C1 segment of cervical spinal cord (tissue), 14 donors: ENCODE measurements at places on chromosomes 5 and 9.

GRCh38 chr5:170113522-170113900 lies 7.8 kb downstream of the FOXI1 start:
- DNase-seq, result no peak

DNA sequence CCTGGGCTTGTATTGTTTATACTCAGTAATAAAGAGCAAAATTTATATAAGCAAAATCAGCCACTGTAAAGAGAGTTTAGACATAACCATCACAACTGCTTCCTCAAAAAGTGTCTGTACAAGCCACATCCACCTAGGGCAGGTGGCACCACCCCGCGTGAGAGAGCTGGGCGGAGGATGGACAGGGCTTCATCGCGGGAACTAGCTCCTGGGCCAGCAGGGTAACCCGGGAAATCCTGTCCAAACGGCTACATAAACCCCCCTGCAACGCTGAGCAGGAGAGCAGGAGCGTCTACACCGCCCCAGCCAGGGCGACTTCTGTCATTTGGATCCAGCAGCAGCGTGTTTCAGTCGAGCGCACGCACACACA lies 1.3 kb downstream of the SLC6A3 start:
- no peak for DNase-seq

DNA sequence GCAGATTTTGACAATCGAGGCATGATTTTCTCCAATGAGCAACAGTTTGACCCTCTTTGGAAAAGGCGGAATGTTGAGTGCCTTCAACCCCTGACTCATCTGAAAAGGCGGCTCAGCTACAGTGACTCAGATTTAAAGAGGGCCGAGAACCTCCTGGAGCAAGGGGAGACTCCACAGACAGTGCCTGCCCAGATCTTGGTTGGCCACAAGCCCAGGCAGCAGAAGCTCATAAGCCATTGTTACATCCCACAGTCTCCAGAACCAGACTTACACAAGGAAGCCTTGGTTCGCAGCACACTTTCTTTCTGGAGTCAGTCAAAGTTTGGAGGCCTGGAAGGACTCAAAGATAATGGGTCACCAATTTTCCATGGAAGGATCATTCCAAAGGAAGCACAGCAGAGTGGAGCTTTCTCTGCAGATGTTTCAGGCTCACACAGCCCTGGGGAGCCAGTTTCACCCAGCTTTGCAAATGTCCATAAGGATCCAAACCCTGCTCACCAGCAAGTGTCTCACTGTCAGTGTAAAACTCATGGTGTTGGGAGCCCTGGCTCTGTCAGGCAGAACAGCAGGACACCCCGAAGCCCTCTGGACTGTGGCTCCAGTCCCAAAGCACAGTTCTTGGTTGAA lies 13.6 kb downstream of the PTPDC1 start:
- DNase-seq, result no peak

- DNase-seq, result no peak
Measured at GRCh38 chr5:56564541-56565282, 250.6 kb upstream of the MAP3K1 start.

DNA sequence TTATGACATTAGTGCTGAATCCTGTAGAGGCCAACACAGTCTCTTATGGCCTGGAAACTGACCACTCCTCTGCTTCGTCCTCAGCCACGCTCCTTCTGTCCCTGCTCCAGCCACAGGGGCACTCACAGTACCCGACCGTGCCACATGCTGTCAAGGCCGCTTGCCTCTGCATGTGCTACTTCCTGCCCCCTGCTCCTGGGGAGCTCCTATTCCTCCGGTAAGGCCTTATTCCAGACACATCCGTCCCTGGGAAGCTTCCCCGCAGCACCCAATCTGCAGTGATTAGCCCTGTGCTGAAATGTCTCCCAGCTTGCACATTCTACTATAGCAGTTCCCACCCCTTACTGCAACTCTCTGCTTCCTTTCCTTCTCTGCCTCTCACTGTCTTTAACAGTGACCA lies 187.5 kb downstream of the CRB2 start:
- DNase-seq, result no peak

DNA sequence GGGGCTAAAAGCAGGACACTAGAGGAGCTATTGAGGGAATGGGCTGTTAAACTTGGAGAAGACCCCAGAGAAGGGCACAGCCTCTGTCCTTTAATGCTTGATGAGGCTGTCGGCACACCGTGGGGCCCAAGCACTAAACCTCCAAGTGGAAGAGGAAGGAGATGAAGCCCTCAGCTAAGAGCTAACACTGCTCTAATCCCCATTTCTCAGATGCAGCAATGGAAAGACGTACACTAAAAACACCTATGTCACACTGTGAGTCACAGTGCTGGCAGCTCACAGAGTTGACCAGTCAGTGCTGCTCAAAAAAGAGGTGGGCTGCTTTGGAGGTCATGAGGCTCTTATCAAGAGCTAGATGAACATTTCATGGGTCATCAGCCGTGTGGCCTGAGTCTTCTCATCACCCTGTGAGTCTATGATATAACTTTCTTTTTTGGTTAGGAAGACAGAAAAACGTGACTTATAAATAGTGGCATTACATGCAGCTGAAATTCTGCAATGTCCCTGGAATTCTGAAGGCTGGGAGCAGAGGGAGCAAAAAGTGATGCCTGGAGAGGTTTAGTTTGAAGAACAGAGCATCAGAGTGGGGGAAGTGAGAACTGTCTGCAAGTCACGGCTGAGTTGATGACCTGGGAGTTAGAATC lies 21.5 kb downstream of the TNFSF8 start:
- no peak for DNase-seq

GRCh38 chr9:13149454-13149853 lies 130.0 kb downstream of the MPDZ start:
- no peak for DNase-seq

DNA sequence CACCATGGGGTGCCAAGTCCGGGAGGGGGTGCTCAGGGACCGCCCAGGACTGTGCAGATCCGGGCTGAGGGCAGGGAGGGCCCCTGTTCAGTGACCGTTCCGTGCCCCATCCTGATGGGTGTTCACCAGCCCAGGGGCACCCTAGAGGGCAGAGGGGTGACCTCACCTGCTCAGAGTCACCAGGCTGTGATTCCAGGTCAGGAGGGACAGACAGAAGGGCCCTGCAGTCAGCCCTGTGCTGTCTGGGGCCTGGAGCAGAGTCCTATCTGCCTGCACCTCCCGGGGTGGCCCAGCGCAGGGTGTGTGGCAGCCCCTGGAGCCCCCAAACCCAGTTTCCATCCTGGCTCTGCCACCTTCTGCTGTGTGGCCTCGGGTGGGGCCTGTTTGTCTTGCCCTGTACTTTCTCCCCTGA lies 241.9 kb downstream of the PBX3 start:
- DNase-seq, result no peak

- DNase-seq, result peak; percentile 46
Measured at GRCh38 chr5:143002459-143003327, 232.5 kb downstream of the ARHGAP26 start.

DNA sequence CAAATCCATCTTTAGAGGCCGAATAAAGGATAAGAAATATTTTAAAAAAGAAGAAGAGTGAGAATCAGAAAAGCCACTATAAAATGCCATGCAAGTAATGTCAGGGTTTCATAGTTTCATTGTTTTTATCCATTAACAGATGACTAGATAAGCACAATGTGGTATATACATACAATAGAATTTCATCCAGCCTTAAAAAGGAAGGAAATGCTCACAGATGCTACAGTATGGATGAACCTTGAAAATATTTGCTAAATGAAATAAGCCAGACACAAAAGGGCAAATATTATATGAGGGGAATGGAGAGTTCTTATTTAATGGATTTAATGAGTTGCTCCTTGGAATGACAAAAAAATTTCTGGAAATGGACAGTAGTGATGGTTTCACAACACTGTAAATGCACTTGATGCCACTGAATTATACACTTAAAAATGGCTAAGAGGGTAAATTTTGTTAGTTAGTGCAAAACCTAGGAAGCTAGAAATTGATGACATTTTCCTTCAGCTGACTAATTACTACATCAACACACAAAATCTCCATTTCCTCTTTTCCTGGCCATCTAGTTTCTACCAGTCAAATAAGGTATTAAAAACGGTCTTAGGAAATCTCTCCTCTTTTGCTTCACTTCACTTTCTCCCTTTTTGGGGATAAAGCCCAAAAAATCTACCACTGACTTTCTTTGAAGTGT lies 86.6 kb downstream of the GNA14 start:
- DNase-seq, result no peak

DNA sequence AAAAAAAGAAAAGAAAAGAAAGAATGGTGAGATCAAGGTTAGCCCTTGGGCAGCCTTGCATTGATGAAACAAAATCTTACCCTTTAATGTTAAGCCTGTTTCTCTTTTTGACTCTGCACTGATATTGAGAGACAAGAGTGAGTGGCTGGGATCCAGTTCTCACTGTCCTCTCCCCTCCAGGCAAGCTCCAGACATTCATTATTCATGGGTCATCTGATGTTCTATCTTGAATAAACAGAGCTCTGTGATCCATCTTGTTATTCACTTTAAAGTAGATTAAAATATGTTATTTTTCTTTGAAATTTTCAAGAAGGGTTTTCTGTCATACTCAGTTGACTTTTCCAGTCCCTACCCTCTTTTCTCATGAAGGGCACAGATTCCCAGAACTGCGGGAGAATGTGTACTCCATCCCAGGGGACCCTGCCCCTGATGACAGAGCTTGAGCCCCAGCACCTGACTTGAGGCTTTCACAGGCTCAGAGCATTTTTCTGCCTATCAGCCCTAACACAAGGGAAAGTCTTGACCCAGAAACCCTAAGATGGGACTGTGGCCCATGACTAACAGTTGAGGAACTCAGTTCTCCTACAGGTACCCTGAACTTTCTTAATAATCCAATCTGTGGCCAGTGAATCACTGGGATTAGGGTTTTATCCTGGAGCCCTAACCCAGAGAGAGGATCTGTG lies 24.1 kb downstream of the ACTL7B start:
- no peak for DNase-seq

DNA sequence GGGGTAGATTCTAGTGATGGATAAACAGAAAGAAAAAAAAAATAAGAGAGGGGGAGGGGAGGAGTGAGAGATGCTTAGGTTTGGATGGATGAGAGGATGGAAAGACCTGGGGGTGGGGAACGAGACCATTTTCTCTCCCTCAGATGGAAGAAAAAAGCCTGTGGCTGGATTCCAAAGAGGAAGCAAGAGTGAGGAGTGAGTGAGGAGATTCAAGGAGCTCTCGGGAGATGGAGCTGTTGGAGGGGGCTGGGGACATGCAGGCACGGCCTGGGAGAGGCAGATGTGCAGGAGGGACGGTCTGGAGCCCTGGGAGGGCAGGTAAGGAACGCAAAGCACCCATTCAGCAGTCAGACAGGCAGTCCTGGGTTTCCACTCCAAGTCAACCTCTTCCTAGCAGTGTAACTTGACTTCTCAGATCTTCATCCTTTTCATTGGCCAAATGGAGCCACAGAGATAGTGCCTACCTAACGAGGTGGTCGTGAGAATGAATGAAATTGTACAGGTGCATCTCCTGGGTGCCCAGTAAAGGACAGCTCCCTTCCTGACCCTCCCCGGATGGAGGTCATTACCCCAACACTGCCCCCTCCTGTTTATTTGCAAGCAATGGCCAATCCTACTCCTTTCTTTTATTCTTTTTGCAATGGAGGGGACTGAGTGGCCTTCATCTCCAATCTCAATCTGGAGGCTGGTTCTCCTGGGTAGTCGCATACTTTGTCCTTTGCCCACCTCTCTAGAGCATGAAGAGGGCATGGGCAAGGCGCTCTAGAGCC lies 52.2 kb downstream of the PCDH1 start:
- no peak for DNase-seq

DNA sequence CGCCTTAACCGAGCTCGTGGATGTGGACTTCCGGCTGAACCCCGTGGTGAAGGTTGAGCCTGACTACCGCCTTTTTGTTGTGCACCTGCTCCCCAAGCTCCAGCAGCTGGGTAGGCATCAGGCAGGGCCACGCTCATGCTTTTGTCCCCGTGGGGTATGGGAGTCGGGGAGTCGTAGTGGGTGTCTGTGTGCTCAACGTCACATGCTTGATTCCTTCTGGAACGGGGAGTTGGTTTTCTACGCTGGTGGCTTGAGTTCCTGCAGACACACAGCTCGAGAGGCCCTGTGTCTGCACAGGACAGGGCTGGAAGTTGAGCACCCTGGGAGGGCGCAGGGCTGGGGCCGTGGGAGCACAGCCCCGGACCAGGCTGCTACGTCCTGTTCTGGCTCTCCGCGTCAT lies 8.0 kb downstream of the CEP72 start:
- no peak for DNase-seq

- no peak for DNase-seq
Measured at GRCh38 chr5:173618927-173619519, 2.6 kb upstream of the BOD1 start.

DNA sequence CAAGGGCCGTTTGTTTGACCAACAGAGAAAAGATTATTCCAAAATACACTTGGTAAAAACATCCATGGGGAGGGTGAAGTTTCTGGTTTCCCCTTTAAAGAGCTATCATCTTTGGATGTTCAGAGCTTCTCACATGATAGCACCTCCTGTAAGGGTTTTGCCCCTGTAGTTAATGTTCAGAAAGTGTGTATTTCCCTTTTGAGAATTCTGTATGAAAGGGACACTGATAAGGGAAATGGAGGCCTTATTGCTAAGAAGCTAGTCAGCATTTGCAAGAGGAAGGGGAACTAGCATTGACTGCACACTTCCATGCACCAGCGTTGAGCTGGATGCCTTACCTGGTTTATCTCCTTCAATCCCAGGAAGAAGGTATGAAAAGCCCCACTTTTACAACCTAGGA lies 31.5 kb upstream of the C5orf58 start:
- no peak for DNase-seq

- DNase-seq, result no peak
Measured at GRCh38 chr9:99509900-99510535, 287.9 kb downstream of the SEC61B start.

DNA sequence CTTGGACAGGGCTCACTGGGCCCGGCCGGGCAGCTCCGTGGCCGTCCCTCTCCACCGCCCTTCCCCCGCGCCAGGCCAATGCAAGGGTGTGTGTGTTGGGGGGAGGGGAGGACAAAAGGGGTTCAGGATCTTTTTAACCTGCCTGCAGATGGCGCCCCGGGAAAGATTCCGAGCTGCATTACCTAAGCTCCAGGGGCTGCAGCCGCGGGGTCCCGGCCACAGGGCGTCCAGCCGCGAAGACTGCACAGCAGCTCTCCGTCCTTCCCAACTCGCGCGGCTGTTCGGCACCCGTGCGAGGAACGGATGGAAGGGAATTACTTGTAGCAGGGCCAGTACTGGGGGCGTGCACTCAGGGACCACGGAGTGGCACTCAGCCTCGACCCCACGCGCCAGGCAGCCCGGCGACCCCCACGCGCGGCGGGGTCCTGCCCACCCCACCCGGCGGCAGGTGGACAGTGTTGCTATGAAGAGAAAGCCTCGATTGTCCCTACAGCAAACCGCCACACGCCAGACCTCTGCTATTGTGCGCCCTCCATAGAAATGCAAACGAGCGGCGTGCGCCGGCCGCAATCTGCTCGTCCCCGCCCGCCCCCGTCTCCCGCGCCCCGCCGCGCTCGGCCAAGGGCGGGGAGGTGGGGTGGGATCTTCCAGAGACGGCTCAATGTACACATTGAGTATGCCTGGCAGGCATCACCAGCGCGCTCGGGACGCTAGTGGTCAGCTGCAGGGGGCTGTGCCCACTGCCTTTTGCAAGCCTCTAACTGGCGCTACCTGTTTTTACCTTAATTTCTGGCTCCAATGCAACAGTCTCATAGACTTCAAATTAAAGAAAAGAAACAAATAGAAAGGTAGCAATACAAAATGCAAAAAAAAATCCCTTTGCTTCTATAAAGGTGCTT lies 796 bp upstream of the GADD45G start:
- peak; percentile 62 for DNase-seq
